ENCODE measurements at places on chromosomes 4 and X. TPM values are rescaled to one million over a fixed set of nuclear protein-coding genes. Genes with fewer than 3 reads are reported as not detected.

Gene TRIML2
- total RNA-seq, result 34.9 TPM

Gene TREX2
- total RNA-seq, result 1.1 TPM

Gene XAGE2
- total RNA-seq, result not detected

Gene SLC10A4
- total RNA-seq, result 2.1 TPM

Gene TRPC5OS
- not detected for total RNA-seq

- DNase-seq, result no peak
These were observed 400.5 kb downstream of the PDGFC start for GRCh38 chr4:156571146-156571545.

DNA sequence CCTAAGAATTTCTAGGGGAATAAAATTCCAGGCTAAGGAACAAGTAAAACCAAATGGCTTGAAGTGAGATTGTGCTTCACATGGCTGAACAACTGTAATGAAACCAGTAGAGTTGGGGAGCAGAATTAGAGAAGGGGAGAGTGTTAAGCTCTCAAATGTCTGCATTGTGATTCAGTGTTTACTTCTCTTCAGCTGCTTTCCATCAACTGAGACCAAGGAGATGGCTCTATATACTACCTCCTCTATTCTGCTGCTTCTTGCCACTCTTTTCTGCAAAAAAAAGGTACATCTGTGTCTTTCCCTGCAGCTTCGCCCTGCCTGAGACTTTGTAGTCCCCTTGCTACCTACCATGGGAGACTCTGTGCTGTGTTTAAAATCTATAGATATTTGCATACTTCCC lies 73.5 kb downstream of the WDFY3 start:
- no peak for DNase-seq

DNA sequence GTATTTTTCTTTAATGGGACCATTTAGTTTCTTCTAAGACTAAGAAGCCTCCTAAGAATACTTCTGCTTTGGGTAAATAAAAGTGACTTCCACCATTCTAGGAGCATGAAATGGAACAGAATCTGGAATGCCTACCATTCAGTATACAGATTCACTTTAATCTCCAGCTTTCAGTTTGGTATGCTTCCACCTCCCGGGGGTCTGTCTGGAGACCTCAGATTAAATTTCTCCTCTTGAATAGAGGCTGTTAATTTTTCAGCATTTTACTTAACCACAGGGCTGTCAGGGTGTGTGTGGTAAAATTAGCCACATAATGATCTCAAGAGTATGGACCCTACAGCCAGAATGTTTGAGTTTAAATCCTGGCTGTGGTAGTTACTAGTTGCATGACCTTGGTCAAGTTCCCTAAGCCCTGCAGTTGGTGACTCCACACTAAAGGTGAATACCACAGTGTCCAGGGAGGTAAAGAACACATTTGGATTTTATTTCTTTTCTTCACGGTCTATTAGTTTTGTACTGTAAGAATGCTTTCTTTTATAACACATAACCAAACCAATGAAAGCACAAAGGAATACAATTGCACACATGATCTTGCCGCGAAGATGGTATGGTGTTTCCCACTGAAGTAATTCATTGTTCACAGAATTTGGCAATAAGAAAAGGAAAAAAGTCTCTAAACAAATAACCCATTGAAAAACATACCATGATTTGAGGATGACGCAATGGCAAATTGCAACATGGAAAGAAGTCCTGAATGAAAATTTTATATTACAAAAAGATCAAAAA lies 37.3 kb upstream of the TRIM2 start:
- no peak for DNase-seq

DNA sequence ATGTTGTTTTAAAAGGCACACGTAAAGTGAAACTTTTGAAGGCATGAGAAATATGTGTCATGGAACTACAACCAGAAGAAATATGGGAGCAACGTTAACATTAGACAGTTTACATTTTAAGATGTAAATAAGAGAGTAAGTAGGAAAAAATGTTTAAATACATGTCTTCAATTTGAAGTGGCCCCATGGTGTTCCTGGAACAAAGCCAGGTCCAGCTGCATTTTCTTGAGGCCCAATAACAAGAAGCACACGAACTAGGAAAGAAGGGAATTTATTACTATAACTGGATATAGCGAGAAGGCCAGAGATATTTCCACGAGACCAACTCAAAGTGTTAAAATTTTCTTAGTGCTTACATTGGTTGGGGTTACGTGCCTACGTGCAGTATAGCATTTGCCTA lies 458.1 kb downstream of the KCTD8 start:
- DNase-seq, result no peak

DNA sequence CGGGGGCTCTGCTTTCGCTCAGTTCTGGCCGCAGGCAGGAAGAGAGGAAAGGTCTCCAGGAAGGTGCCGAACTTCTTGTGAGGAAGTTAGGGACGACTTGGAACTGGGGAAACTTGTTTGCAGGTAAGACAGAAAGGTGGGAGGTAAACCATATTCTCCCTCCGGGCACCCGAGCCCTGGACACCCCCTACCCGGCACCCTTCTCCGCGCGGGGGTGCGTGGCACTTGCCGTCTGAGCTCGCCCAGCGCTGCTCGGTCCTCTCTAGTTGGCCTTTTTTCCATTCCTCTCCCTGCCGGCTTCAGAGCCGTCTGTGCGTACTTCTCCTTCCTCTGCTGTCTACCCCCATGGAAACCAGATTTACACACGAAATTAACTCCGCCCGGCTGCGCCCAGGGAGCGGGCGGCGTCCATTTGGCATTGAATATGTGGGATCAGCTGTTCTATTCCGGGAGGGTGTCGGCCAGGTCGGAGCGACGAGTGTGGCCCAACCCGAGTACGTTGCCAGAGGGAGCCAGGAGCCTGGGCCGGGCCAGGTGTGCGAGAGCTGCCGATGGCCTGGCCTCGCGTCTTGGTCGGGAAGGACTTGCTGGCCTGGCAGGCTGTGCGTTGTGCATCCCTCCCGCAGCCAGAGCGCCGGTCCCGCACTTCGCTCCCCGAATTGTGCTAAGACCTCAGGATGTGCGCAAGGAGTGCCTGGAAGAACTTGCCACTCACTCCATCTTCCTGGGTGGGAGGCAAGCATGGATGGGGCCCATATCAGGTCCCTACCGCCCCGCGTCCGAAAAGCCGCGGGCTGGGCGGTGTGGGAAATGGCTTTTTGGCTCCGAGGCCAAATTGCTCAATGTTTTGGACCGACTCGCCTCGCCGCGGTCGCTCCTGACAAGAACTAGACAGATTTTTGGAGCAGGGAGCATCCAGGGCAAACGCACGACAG lies 1.7 kb downstream of the PDGFRA start:
- no peak for DNase-seq

DNA sequence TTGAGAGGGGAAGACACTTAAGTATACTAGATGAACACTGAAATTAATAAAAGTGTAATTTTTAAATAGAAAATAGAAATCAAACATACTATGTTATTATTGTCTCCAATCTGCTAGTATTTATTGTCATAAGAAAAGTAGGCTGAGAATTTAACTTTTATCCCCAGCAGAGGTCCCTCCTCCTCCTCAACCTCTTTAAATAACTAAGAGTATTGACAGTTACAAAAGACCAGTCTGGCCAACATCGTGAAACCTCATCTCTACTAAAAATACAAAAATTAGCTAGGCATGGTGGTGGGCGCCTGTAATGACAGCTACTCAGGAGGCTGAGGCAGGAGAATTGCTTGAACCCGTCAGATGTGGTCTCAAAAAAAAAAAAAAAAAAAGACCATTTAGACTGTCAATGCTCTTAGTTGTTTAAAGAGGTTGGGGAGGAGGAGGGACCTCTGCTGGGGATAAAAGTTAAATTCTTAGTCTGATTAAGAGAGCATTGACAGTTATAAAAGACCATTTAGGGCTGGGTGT lies 4.2 kb downstream of the SLC30A9 start:
- DNase-seq, result no peak

DNA sequence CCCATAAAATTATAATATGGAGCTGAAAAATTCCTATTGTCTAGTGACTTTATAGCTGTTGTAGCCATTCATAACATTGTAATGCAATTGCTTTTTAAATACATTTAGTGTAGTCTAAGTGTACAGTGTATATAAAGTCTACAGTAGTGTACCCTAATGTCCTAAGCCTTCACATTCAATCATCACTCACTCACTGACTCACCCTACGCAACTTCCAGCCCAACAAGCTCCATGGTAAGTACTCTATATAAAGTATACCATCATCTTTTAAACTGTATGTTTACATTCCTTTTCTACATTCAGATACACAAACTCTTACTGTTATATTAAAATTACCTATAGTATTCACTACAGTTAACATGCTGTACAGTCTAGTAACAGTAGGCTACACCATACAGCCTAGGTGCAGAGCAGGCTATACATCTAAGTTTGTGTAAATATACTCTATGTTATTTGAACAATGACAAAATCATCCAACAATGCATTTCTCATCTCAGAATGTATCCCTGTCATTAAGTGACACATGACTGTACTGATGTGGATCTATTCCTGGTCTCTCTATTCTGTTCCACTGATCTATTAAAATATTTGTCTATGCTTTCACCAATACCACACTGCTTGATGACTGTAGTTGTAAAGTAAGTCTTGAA lies 33.7 kb downstream of the CLOCK start:
- DNase-seq, result no peak

GRCh38 chr4:124941267-124941666 lies 228.7 kb upstream of the ANKRD50 start:
- no peak for DNase-seq
